ENCODE measurements at places on chromosomes 5 and 9.
A peak's percentile ranks its signal among the peaks of the same experiment; 100 is the strongest.

GRCh38 chr5:10456583-10457420, 15.1 kb downstream of the ROPN1L start:
- no peak for DNase-seq

GRCh38 chr9:115024925-115025535, 92.9 kb downstream of the TNC start:
- DNase-seq = no peak

DNA sequence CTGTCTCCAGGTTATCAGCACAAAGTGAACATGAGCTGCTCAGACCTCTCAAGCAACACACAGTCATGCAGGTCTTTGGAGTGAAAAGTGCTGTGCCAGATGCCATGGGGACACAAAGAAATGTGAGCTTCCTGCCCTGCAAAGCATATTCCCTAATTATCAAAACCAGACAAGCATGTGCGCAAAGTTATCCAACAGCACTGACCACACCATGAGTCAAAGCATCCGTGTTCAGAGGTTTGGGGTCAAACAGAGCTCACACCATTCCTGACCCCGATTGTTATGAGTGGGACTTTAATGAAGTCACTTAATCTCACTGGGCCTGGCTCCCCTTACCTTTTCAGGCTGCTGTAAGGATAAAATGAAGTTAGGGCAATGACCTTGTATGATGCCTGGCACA, 138.5 kb downstream of the SLIT3 start:
- no peak for DNase-seq

GRCh38 chr5:97936231-97936630, 753.2 kb upstream of the RIOK2 start:
- no peak for DNase-seq

DNA sequence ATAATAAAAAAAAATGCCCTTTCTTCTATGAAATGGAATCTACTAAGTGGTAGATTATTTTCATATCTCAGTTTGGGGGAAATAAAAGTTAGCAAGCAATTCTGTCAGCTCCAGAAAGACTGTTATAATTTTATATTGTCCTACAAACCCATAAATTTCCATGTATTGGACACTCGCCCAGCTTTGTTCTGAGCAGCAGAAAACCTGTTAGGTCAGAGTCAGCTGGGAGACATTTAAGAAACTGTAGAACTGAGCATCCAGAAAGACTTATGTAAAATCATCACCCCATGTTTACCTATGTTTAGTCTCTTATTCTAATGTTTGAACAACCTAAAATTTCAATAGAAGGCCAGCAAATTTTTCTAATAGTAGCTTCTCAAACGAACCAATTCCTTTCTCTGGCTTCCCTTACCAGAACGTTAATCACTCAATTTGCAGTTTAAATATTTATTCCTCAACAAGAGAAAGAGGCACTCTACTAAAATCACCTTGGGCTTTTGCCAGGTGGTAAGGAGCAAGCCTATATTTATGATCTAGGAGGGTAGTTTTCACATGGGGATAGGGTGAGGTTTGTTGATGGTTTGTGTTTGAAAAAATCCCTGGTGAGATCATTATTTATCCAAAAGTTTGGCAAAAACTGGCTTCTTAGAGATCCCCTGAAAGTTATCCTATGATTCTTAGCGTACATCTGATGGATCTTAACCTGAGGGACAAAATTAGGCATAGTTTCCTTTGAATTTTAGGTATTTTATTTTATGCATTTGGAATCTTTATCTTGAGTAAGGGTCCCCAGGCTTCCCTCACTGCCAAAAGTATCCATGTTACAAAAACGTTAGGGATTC, 34.4 kb downstream of the MACROH2A1 start:
- no peak for DNase-seq

- no peak for DNase-seq
These were observed 38.9 kb upstream of the CTXN3 start for GRCh38 chr5:127609957-127610356.

GRCh38 chr5:148949841-148950470, 112.9 kb downstream of the SH3TC2 start:
- DNase-seq = peak; percentile 96

GRCh38 chr5:146426853-146427618, 20.1 kb upstream of the TCERG1 start:
- DNase-seq = peak; percentile 44

GRCh38 chr5:64599226-64599625, 91.1 kb upstream of the SHISAL2B start:
- DNase-seq = no peak

DNA sequence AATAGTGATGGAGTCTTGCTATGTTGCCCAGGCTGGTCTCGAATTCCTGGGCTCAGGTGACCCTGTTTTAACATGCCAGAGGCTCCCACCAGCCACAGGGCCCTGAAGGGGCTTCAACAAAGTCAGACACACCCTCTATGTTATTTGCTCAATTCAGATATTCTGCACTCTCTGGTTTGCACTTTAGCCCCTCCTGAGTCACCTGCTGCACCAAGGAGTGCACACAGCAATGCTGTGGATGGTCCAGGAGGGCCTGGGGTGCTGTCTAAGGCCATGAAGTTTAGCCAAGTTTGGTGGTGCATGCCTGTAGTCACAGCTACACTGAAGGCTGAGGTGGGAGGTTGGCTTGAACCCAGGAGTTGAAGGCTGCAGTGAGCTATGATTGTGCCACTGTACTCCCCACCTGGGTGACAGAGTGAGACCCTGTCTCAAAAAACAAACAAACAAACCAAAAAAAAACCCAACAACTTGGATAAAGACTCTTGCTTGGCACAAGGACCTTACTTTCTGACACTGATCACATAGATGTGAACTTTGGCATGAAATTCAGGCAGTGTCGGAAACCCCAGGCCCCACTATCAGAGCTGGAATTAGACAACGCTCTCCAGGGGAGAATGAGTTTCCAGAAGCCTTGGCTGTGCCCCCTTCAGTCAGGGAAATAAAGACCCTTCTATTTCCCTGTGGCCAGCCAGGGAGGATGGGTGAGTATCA, 39.7 kb upstream of the CDKN2AIPNL start:
- no peak for DNase-seq

DNA sequence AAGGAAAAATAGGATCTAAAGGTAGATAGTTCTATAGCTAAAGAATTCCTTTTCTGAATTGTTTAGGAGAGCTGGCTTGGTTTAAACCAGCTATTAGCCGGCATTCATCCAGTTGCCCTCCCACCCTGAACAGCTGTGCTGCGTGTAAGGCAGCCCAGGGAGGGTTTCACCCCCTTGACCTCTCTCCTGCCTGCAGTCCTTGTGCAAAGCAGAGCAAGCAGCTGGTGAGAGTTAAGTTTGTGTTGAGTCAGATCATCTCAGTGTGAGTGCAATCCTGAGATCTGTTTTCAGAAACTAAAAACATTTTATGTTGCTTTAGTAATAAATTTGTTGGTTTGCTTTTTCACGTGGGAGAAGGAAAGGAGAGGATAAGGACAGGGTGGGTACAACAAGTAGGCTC, 13.0 kb downstream of the SLC25A25 start:
- no peak for DNase-seq

DNA sequence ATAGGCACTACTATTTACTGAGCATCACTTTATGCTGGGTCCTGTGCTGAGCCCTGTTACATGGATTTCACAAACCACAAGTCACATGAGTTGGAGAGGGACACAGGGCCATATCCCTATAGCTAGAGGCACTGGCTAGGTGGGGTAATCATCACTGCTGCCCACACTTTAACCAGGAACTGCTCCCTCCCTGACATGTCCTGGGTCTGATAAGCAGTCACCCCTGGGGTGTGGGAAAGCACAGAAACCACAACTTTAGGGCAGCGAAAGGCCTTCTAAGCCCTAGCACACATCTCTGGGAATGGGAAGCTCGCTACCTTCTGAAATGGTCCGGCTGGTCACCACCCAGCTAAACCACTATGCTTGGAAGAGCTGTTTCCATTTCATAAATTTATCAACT, 15.0 kb downstream of the TBC1D2 start:
- DNase-seq = no peak

DNA sequence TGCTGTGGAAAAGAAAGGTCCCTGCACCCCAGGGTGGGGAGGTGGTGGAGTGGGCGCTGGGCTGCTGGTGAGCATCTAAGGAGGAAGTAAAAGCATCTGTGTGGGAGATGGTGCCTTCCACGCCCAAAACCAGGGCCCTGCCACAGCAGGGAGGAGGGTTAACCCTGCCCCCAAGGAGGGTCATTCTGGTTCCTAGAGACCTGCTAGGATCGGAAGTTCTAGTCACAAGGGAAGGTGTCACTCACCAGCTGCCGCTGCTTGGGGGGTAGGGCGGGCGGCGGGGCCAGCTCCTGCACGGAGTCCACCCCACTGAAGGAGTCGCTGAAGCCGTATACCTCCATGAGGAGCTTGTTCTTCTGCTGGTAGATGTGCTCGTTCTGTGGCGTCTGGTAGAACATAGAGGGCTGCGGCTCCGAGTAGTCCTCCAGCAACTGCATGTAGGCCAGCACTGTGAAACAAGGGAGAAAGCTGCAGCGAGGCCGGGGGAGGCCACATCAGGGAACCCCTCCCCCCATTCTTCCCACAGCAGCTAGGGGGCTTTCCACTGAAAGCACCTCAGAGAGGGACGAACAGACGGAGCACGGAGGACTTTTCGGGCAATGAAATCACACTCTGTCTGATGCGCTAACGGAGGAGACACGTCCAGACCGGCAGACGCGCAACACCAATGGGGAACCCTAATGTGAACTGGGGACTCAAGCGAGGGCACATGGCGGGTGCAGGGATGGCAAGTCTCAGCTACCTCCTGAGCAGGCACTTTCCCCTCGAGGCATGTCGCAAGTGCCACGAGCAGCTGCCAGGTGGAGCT, 76.4 kb downstream of the PRRT1B start:
- DNase-seq = no peak

DNA sequence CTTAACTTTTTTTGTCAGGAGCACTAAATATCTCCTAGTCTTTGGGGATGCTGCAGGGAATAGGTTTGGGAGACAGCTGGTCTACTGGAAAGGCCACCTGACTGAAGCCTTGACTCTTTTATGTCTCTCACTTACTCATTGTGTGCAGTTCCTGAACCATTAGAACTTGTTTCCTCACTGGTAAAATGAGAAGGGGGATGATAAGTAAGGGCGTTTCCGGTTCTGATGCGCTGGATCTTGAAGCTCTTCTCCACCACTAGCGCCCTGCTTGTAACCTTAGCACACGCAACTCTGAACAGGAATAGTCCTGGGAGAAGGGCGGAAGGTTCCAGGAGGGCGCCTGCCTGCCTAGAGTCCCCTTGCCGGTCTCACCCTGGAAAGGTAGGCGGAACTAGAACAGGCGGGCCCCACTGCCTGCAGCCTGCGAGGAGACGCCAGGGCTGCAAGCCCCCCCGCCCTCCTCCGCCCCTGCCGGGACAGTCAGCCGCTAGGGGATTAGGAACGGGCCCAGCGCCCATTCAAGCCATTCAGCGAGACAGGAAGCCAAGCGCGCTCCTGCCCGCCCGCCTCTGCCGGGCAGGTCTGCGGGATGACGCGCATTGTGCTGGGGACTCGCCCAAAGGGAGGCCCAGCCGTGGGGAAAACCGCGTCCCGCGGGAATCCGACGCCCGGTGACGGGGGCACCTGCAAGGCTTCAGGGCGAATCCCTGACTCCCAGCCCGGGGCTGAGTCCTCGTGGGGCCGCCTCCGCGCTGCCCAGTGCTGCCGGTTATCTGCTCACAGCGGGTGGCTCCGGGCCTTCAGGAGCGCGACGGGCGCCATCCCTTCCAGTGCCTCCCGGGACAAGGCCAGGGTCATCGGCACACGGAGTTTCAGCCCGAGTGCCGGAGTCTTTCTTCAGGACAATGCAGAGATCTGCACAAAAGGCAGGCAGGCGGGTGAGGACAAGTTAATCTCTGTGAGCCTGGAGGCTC, 44.0 kb upstream of the XPA start:
- peak; percentile 2 for DNase-seq

DNA sequence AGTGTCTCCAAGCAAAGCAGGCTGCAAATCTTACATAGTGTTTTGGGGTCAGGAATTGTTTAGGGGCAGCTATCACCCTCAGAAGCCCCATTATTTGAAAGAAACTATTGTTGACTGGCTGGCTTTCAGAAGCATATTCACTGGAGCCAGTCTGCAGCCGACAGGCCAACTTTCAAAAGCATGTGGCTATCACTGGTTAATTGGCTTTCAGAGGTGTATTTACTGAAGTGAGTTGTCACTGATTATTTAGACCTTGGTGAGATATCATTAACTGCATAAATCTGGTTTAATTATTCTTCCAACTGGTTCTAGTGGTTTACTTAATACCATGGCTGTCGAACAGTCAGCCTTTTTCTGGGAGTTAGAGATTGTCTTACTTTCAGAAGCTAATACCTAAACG, 247.0 kb downstream of the CWC27 start:
- no peak for DNase-seq

GRCh38 chr5:2920312-2920711, 168.8 kb upstream of the IRX2 start:
- no peak for DNase-seq

- DNase-seq = no peak
These were observed 831 bp downstream of the INPP5E start for GRCh38 chr9:136438548-136439480.

GRCh38 chr9:22285066-22285465, 161.6 kb upstream of the DMRTA1 start:
- peak; percentile 2 for DNase-seq

DNA sequence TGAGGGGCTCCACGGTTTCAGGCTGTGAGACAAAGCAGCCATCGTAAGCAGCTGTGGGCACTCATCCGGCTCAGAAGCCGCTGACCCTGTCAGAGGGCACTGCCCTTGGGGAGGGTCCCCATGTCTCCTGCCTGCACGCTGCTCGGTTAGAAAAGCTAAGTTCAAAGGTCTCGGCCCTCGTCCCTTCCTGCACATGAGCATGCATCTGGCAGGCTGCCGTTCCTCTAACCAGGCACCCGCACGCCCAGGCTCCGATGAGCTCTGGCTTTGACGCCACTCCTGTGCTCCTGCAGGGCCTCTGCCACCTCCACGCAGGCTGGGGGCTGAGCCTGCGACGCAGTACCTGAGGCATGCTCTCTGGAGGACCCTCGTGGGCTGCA, 51.3 kb downstream of the NKD2 start:
- no peak for DNase-seq

GRCh38 chr9:2128141-2128540, 113.0 kb downstream of the SMARCA2 start:
- no peak for DNase-seq

- peak; percentile 20 for DNase-seq
These were observed 38.1 kb downstream of the FAF2 start for GRCh38 chr5:176486189-176486757.

DNA sequence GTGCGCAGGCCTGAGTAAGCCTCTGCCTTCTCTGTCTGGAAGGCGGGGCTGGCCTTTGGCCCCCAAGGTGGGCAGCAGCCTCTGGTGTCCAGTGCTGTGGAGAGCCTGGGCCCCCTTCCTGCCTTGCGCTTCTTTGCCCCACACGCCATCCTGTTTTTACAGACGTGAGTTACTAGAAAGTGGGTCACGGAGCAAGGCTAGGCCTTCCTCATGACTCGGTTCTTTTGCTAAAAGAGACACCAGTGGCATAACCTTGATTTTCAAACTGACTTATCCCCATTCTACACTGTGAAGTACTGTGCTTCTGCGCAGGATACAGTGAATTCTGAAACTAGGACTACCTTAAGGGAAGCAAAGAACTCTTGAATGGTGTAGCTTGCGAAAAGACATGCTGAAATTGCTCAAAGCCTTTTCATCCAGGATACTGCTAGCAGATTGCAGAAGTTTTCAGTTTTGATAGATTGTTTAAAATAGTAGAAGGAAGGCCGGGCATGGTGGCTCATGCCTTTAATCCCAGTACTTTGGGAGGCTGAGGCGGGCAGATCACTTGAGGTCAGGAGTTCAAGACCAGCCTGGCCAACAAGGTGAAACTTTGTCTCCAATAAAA, 7.2 kb downstream of the ROPN1L start:
- DNase-seq = no peak

- DNase-seq = no peak
These were observed 305.5 kb upstream of the CLINT1 start for GRCh38 chr5:158164296-158165047.

All from cerebellar cortex (tissue), 1 donor.